T-helper 1 cell (primary cell): ENCODE measurements at places on chromosomes 16 and 17.

GRCh38 chr16:7921345-7921744, 588.7 kb downstream of the RBFOX1 start:
- no peak for DNase-seq

DNA sequence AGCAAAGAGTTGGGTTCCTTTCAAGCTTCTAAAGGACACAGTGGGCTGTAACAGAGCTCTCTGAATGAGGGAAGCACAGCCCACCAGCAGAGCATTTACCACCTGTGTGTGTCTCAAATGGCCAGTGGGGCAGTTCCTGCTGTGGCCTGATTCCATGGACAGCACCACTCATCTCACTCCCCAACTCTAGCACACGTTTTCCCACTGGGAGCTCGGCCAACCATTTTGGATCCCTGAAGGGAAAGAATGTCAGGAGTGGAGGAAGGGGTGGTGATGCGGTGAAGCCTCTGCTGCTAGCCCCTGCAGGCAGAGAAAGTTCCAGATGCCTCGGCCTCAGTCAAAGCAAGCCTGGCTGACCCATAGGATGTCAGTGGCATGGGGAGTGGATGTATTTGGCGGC, 86.6 kb downstream of the PLXDC1 start:
- no peak for DNase-seq

DNA sequence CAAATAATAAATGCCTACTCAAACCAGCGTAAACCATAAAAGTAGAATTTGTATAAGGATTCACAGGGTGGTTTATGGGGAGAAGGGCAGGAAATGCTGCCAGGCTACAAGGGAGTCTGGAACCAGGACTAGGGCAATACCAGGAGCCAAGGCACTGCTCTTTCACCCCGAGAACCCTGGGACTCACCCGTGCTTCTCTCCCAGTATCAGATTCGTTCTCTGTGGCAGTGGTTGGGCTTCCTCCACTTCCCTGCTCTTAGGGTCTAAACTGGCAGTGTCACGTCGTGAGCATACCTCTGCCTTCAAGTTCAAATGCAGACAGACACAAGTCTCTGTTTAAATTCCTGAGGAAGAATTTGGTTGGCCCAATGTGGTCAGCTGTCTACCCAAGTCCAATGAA, 49.3 kb downstream of the PRKCA start:
- no peak for DNase-seq

- DNase-seq: no peak
These were observed 152.4 kb downstream of the ABCC12 start for GRCh38 chr16:48003206-48003907.

GRCh38 chr17:47244697-47245096, 8.9 kb upstream of the ITGB3 start:
- DNase-seq: no peak

DNA sequence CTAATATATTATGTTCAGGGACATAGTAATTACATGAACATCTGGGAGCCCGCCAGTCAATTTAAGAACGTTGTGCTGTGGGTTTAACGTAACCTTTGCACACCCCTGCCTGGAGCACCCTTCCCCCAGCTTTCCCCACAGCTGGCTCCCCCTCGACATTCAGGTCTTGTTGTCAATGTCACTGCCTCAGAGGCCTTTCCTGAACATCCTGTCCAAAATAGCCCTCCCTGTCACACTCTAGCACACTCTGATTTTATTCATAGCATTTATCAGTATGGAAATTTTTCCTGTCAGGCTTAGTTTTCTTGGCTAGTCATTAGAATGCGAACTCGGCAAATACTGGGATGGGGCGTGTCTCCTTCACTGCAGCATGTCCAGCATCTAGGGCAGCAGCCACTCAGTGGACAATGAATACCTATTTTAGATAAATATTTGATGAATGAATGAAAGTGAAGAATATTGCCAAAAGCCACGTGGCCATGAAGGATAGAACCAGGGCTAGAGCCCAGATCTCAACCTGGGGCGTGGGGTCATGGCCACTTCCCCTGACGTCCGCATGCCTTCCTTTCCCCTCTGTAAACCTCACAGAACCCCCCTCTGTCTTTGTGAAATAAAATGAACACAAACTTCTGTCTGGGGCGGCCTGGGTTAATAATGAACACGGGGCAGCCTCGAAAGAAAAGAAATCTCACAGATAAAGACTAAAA, 10.5 kb downstream of the PIK3R6 start:
- DNase-seq: no peak

GRCh38 chr17:43770957-43771356, 7.8 kb downstream of the DUSP3 start:
- no peak for DNase-seq

- DNase-seq: no peak
These were observed 552.3 kb downstream of the TOX3 start for GRCh38 chr16:51994597-51994996.
